Nephron progenitor cell (in vitro differentiated cells): ENCODE measurements at places on chromosomes 5 and 9.

- no peak for DNase-seq
These were observed 100.2 kb downstream of the SLC25A46 start for GRCh38 chr5:110838961-110839360.

DNA sequence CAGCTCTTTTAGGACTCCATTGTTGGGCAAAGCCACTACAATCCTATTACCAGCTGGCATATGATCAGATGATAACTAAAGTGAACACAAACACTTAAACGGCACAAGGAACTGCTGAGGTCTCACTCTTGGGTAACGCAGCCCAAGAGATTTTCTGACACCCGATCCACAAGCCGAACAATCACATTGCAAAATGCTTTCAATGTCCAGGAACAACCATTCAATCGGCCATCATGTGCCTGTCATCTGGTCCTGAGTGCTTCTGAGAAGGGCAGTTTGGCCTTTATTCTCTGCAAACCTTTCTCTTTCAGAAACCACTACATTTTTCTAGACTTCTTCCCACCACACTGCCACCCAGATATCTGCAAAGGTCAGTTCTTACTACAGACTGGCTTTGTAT is 283.1 kb downstream of the GLIS3 start:
- DNase-seq: no peak

DNA sequence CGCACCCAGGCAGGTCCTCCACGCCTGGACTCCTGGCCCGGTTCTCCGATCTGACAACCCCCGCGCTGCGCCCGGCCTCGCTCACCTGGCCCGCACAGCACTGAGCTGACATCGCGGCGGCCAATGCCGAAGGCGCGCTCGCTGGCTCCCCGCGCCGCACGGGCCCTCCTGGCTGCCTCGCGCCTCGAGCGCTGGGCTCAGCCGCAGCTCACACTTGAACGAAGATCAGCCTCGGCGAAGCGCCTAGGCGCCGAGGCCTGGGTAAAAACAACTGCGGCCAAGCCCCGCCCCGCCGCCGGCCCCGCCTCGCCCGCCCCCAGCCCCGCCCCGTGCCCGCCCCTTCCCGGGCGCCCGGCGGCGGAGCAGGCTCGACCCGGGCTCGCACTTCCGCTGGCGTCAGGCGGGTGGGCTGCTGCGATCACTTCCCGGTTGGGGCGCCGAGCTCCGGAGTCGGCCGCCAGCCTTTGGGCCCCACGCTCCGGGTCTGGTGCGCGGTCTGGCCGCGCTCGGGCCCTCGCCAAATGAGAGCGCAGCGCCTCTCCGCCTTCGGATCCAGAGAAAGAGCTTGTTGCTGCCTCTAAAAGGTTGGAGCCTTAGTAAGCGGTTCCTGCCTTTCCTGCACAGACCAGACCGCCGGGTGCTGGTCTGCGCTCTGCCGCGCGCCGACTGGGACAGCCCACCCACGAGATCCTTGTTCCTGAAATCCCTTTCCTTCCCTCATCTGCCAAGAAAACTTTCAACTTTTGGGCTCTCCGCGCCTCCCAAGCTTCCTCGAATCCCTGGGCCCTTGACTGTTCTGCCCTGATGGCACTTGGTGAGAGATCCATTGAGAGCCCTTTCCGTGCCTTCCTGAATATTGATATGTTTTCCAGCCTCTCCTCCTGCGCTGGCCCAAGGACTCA is at the start of gene SERINC5:
TSS of gene SERINC5 (minus strand) at position 238 of the 902 bp plus-strand sequence. CDS start at position 112, 126 bp downstream.
- peak; percentile 82 for DNase-seq

DNA sequence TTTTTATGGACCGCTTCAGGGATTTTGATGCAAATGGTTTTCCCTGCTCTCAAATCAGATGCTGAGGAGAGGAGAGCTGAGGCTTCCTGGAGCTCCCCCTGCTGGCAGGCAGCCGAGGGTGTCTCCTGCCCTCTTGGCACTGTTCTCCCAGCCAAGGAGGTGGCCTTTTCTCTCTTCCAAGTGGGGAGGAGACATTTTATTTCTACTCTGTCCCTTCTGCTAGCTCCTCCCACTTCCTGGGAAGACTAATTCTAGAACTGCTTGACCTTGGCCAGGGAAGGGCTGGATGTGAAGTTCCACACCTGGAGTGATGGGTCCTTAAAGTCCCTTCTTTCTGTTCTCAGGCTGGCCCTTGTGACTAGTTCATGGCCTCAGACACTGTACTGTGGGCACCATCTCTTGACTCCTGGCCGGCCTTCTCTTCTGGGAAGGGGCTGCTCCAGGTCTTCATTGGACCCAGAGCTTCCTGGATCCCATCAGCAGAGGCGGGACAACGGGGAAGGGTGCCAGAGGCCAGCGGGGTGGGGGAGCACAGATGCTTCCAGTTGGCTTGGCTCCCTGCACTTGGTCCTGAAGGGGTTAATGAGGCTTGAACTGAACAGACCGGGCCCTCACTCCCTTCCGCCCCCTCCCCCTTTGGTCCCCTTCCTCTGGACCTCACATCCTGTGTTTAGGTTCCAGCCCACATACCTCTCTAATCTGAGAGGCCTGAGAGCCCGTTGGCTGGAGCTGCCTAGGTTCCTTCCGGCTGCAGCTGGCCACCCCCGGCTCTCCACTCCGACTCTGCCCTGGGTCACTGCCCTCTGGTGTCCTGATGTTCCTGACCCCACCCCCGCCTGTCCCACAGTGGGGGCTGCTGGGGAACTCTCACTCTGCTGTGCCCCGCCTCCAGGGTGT is 32.1 kb downstream of the PTPA start:
- peak; percentile 89 for DNase-seq

DNA sequence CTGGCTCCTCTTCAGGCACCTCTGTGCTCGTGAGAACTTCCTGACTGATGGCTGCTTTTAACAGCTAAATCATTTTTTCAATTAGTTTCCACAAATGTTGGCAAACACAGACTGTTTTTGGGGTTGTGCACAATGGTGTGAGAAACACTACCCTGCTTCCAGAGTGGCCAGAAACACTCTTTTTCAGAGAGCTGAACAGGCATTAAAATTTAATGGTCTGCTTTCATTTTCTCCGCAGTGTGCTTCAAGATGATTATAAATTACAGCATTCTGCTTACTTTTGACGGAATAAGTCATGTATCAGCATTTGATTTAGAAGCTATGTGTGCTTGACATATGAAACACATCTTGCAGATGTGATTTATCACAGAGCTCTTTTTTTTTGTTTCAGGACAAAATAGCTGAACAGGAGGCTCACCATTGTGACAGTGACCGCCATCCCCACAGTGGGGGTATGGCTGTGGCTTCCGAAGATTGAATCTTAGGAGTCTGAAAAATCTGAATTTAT is 454.5 kb upstream of the ZNF608 start:
- DNase-seq: no peak

- peak; percentile 48 for DNase-seq
These were observed 288.9 kb downstream of the RAB3C start for GRCh38 chr5:58871648-58872242.

DNA sequence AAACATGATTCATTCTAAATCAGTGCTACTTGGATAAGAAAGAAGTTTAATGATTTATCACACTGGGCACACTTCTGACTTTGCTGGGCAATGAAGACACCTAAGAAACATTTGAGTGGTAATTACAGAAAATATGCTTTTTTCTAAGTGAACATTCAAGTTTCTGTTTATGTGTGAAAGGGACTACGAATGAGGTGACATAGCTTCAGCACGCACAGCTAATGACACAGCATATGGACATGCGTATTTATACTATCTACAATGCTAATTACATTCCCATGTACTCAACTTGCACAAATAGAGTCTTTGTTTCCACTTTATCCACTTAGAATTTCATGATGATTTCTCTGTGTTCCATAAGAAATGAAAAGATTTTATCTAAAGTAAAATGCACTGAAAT is 40.6 kb downstream of the FREM1 start:
- no peak for DNase-seq

DNA sequence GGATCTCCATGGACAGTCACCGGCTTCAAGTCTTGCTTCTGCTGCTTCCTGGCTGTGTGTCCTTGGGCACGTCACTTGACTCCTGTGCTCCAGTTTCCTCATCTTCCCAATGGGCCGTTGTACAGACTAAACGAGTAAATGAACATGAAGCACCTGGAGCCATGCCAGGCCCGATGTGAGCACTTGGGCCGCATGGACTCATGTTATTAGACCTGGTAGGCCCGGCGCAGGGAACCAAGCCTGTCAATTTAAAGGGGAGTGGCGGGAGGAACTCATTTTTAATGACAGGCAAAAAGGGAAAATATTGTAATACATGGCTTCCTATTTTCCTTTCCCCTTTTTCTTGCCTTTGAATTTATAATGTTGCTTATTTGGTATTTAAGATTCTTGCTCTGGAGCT is 47.5 kb downstream of the TENT4A start:
- no peak for DNase-seq

- DNase-seq: no peak
These were observed 1.1 kb downstream of the EIF4E1B start for GRCh38 chr5:176631383-176632200.

DNA sequence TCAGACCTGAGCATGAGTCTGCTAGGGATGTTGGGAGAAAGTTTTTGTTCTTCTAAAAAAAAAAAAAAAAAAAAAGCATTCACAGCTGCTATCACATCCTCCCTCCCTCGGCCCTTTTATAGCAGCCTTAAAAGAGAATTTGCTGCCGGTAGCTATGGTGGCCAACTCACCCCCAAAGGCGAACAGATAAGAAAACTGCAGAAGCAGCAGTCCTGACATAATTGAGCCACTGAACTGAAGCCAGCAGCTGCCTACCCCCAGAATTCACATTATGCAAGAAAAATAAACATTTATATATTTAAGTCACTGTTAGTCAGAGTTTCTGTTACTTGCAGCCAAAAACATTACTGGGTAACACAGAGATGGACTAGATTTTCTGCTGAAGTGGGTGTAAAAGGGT is 124.3 kb upstream of the SMARCA2 start:
- DNase-seq: no peak

DNA sequence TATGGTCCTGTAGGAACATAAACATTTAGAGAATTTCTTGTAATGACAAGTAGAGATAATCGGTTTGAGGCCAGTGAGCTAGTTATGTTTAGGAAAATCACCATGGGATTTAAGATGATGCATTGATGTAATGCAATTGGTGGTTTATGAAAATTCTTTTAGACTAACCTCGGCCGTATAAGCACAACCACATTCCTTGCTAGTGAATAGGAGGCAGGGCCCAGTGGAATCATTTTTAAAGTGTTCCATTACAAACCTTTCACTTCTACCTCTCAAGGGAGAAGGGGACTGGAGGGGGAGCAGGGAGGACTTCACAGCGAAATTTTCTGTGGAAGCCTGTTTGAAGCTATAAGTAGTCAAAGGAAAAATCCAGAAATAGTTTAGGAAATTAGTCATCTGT is 71.8 kb upstream of the NFIL3 start:
- no peak for DNase-seq

DNA sequence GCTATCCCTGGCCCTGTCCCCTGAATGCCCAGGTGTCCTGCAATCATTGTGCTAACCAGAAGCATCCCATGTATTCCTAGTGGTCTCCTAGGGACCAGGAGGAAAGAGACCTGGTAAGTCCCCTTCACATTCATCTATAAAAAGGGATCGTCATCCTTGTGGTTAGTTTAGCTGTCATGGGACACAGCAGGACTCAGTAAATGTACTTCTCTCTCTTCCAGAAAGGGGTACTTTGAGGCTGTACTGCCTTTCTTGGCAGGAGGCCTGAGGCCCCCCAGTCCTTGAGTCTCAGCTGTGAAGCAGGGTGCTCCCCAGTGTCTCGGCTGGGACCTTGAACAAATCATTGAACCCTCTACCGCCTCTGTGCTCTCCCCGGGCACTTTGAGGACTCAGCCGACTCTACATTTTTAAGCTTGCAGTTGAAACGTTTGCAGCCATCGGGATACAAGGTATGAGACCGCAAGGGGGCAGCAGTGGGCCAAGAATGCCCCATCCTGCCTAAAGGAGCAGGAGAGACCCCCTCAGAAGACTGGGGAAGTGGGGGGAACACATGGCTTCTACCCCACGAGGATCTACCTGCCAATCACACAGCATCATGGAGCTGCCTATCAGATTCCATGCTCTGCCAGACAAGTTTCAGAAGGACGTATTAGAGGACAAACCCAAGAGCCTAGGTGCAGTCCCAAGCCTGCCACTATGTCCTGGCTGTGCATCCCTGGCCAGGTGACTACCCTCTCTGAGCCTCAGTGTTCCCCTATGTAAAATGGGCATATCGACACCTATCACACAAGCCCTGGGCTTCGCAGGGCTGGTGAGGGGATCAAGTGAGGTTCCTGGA is 2.4 kb upstream of the PHYKPL start:
- peak; percentile 92 for DNase-seq

GRCh38 chr9:111897601-111898137 is 1.1 kb downstream of the UGCG start:
- no peak for DNase-seq

DNA sequence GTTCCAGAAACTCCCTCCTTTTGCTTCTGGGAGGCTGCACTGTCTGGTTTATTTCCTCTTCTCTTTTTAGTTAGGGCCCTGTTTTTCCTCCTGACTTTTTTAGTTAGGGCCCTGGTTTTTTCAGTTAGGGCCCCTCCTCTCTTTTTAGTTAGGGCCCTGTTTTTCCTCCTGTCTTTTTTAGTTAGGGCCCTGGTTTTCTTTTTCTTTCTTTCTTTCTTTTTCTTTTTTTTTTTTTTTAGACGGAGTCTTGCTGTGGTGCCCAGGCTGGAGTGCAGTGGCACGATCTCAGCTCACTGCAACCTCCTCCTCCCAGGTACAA is 15.1 kb downstream of the GSN start:
- no peak for DNase-seq

DNA sequence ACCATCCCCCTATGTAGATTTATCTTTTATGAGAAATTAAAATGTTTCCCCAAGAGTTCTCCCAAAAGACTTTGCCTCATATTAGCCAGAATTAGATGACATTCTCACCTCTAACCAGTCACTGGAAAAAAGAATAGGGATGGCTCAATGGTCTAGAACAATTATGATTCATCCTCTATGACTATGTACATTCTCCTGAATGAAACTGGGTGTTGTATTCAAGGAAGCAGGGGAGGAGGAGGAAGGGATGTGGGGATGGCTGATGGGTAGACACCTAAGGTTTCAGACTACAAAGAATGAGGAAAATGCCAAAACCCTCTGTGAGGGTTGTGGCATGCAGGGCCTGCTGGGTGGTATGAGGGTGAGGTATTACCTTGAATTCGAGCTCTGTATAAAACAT is 49.5 kb upstream of the BRINP1 start:
- no peak for DNase-seq

- DNase-seq: peak; percentile 18
These were observed 283.3 kb downstream of the TMEM167A start for GRCh38 chr5:82793808-82794419.

DNA sequence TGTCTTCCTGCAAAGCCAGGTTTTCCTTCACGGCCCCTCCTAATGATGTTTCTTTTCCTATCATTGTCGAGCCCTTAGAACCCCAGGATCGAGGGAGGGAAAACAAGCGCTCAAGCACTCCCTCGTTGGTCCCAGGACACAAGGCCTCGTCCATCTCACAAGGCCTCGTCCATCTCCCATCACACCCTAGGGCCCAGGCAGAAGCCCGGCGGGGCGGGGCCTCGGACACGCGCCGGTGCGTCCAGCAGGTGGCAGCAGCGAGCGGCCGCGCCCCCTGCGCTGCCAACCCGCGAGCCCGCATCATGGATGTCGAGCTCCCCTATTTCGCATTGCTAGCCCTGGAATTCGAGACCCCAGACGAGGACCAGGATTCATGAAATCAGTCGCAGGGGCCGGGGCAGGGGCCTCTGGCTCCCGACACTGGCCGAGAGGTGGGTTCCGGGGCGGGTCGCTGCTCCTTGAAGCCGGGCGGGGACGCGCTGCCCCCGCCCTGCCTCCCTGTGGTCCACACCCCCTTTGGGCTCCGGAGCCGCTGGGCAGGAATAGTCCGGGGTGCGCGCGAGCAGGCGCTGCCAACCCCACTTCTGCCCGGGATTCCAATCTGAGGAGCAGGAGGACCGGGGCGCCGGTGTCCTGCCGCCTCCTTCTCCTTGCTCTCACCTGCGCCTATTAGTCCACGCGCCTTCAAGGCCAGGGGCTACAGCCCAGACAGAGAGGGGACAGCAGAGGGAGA is at the start of gene ABLIM3:
TSS of gene ABLIM3 (plus strand) at position 270 of the 733 bp plus-strand sequence. CDS start 603 bp downstream, outside the sequence.
- DNase-seq: peak; percentile 81
